ENCODE measurements at places on chromosomes 4 and X. TPM values are rescaled to one million over a fixed set of nuclear protein-coding genes. Genes with fewer than 3 reads are reported as not detected.

The PPP2R2C gene
- total RNA-seq: 0.16 TPM

DNA sequence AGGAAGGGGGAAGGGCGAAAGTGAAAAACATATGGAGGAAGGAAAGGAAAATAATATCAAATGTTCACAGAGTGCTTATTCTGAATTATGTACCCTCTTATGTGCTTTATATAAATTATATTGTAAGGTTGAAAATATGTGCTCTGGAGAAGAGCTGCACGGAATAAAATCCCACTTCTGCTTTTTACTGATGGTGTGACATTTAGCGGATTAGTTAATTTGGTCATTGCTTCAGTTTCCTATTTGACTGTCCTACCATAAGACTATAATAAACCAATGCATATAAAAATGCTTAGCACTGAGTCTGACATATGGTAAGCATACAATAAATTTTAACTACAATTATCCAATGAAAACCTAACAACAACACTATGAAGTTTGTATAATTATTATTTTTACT is 86.2 kb downstream of the NPFFR2 start:
- DNase-seq: no peak

The TEX11 gene
- not detected for total RNA-seq

- no peak for DNase-seq
Measured at GRCh38 chrX:25869761-25870160, 268.4 kb upstream of the MAGEB18 start.

GRCh38 chr4:20251031-20251795 is 492 bp upstream of the SLIT2 start:
- DNase-seq: no peak

DNA sequence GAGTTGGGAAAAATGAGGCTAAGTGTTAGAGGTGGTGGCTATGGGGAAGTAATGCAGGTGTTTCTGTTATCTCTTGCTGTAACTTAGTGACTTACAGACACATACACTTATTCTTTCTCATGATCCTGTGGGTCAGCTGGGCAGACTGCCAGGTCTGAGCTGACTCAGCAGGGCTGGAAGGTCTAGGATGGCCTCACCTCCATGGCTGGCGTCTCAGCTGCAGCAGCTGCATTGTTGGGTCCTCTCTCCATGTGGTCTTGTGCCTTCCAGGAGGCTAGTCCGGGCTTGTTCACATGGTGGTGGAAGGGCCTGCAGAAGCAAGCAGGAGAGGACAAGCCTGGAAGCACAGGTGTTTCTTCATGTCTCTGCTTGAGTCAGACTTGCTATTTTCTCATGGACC is 172.7 kb downstream of the NHS start:
- no peak for DNase-seq

- DNase-seq: no peak
Measured at GRCh38 chr4:95209927-95210326, 338.8 kb downstream of the UNC5C start.

DNA sequence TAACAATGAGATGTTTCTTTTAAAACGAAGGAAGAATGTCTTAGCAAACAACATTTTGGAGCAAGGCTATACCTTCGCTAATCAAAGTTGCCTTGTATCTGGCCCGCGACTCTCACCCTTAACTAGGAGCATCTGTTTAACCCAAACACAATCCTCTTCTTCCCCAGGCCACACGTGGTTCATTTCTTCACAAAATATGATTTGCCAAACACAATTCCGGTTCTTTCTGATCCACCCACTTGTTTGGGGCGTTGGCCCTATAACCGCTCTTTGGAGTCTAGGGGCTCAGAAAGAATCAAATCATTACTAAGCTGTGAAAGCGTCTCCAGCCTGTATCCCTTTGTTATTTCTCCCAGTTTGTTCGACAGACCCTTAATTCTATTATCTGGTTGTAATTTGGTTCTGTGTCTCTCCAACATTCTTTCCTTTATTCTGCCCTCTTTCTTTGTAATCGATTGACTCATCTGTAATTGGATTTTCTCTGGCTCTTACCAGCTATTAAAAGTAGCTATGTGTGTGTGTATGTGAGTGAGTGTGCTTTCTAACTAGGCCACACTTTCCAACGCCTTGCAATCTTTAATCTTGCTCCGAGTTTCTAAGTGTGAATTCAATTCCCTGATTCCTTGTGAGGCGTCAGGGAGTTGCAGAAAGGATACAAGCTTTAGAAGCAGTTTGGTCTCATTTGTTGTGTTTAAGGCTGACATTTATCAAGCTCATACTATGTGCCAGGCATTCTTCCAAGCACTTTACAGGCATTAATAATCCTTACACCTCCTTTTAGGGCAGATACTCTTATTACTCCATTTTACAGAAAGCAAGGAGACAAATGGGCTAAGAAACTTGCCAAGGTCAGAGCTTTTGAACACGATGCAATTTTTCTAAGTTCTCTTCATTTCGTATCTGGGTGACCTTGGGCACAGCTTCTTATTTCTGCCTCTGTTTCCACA is 138.6 kb upstream of the CPEB2 start:
- no peak for DNase-seq

The FAM156B gene
- 26.2 TPM for total RNA-seq

GRCh38 chr4:70177090-70177489 is 18.4 kb upstream of the ODAM start:
- DNase-seq: no peak

GRCh38 chr4:176792326-176793059 is at the start of gene VEGFC:
VEGFC (minus strand) TSS chr4:176792922; CDS start chr4:176792311, 611 bp downstream.
- DNase-seq: no peak

DNA sequence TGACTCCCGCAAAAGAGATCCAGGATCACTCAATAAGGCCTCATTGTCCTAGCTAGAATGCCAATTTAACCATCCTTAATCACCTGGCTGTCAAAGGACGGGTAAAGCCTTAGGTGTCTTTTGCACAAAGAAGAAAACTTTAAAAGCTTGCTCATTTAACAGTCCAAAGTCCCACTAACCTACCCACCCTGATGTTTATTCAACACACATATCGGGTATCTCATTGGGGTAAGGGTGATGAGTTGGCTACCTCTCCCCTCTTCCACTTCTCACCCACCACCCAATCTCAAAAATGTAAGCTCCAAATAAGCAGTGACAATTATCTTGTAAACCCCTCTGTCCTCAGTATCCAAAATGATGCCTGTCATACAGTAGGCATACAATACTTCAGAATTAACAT is 988 bp upstream of the SRD5A3 start:
- no peak for DNase-seq

- no peak for DNase-seq
Measured at GRCh38 chr4:182023469-182023868, 219.7 kb upstream of the TENM3 start.

DNA sequence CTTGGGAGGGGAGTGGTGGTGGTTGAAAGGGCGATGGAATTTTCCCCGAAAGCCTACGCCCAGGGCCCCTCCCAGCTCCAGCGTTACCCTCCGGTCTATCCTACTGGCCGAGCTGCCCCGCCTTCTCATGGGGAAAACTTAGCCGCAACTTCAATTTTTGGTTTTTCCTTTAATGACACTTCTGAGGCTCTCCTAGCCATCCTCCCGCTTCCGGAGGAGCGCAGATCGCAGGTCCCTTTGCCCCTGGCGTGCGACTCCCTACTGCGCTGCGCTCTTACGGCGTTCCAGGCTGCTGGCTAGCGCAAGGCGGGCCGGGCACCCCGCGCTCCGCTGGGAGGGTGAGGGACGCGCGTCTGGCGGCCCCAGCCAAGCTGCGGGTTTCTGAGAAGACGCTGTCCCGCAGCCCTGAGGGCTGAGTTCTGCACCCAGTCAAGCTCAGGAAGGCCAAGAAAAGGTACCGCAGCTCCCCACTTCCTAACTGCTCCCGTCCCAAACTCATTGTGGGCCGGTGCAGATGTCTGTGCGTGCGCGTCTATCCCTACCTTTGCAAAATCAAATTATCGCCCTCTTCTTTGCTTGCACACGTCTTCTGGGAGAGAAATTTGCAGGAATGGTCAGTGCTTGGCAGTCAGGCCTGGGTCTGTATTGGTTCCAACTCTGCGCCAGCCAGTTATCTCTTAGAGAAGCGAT is 533 bp downstream of the IL15 start:
- peak; percentile 17 for DNase-seq

- DNase-seq: no peak
Measured at GRCh38 chr4:53967986-53968385, 96.4 kb downstream of the CHIC2 start.

- DNase-seq: no peak
Measured at GRCh38 chrX:11784543-11784942, 26.5 kb downstream of the MSL3 start.

DNA sequence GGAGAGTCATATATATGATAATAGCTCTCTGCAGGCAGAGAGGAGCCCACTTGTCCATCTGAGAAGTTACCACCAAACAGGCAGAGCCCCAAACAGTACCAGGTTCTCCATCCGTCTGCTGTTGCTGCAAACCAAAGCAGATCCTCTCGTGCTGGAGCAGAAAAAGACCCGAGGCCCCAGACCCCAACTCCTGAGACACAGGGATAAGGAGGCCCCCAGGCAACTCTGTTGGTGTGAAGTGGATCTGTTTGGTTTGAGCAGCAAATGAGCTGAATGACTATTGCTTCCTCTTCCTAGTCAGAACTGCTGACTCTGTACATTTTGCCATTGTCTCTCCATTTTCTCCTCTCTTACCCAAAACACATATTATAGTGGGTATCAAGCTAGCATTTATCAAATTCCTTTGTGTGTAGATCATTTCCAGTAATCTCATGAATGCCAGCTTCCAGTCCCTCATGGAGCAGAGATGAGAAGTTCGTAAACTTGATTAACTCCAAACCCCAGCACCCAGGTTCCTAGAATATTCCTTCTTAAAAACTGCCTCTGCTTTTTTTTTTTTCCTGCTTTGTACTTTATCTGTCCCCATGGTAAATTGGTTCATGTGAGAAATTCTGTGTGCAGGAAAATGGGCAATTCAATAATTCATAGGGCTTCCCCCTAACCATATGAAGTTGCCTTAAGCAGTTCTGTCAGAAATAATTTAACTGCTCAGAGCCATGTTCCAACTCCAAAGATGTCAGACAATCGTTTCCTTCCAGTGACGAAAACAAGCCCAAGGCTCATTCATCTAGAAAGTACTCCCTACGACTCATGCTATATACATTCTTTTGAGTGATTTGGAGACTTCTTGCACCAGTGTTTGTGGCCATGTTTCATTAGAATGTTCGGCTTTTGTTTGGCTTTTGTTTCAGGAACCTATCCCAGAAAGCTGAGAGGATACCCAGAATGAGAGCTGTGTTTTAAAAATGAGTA is 98.6 kb upstream of the ATXN3L start:
- DNase-seq: no peak

GRCh38 chr4:18722748-18723191 is 701.2 kb upstream of the LCORL start:
- DNase-seq: no peak

The NALF2 gene
- 0.59 TPM for total RNA-seq

The PRDM5 gene
- total RNA-seq: 14.4 TPM

The TCEAL4 gene
- total RNA-seq: 113 TPM

GRCh38 chr4:169184686-169185085 is 86.1 kb downstream of the SH3RF1 start:
- no peak for DNase-seq

DNA sequence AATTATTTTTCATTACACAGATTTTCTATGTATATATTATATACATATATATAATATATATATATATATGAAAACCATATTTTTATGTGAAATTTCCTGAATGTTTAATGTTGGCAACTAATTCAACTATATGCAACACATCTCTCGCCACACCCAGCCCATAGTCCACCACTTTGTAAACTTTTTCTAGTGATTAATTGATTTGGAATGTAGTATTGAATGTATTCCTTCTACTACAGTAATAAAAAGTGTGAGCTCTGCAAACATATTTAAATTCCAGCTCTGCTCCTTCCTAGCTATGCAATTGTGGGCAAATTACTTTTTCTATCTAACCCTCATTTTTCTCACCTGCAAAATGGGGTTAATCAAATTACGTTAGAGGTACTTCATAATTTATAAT is 187.8 kb downstream of the TEX11 start:
- no peak for DNase-seq

All from breast epithelium (tissue), 4 donors.